Activated CD4-positive, alpha-beta T cell treated with anti-CD3 and anti-CD28 coated beads, Interleukin-2, amount 50 U/mL, for 48 hours (primary cell): ENCODE measurements at places on chromosomes 5 and 9.

GRCh38 chr5:151805414-151806223 is 33.9 kb downstream of the G3BP1 start:
- DNase-seq: no peak

- DNase-seq: peak; percentile 66
Measured at GRCh38 chr9:108885643-108886348, 23.7 kb downstream of the ACTL7A start.

GRCh38 chr9:123372766-123373446 is 16.9 kb downstream of the CRB2 start:
- DNase-seq: no peak

- no peak for DNase-seq
Measured at GRCh38 chr9:35844628-35845270, 15.7 kb downstream of the TMEM8B start.

- DNase-seq: no peak
Measured at GRCh38 chr9:86408121-86408520, 53.9 kb upstream of the TUT7 start.

DNA sequence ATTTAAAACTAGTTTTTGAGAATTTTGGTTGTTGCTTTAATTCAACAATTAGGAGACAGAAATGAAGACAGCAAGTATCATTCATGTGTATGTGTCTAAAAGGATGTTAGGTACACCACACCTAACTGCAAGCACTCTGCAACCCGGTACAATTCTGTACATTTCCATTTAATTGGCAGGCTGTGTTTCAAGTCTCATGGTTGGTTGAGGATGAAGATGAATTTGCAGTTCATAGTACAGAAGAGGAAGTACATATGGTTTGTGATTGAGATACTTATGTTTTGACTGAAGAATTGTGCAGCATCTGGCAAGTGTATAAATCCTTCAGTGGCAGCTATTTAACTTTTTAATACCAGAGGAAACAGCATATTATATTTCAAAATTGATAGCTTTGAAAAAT is 628.7 kb upstream of the ZNF608 start:
- no peak for DNase-seq

GRCh38 chr5:150024346-150024984 is 23.9 kb downstream of the HMGXB3 start:
- DNase-seq: no peak

- no peak for DNase-seq
Measured at GRCh38 chr9:137218754-137219271, 3.2 kb downstream of the RNF208 start.

DNA sequence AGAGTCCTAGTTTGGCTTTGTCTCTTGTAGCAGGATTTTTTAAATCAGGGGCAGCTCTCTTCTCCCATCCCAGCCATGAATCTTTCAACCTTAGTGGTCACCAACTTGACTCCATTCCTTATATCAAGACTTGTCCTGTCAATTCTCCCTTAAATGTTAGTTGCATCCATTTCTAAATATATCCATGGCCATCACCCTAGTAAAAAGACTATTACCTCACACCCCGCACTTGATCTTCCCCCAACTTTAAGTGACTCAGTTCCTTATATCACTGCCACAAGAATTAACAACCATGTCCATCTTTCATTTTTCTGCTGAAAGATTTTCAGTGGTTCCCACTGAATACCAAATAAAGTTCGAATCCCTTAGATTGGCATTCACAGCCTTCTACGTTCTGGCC is 67.0 kb downstream of the STX17 start:
- DNase-seq: no peak

DNA sequence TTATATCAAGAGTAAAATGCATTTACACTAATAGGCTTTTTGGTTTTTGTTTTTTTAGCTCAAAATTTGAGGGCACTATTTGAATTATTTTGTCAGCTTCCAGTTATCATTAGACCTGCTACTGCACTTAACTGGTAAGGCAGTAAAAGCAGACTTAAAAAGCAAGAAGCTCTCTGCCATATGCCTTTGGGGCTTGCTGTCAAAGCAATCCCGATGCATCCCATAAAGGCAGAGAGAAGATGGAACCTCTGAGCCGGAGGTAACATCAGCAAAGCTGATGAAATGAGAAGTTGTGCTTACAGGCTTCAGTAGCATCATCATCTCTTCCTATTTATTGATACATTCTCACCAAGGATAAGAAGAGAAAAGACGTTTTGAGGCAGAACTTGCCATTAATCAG is 1414.3 kb upstream of the CDH6 start:
- no peak for DNase-seq

- peak; percentile 30 for DNase-seq
Measured at GRCh38 chr9:99056886-99057664, 47.8 kb upstream of the TGFBR1 start.

DNA sequence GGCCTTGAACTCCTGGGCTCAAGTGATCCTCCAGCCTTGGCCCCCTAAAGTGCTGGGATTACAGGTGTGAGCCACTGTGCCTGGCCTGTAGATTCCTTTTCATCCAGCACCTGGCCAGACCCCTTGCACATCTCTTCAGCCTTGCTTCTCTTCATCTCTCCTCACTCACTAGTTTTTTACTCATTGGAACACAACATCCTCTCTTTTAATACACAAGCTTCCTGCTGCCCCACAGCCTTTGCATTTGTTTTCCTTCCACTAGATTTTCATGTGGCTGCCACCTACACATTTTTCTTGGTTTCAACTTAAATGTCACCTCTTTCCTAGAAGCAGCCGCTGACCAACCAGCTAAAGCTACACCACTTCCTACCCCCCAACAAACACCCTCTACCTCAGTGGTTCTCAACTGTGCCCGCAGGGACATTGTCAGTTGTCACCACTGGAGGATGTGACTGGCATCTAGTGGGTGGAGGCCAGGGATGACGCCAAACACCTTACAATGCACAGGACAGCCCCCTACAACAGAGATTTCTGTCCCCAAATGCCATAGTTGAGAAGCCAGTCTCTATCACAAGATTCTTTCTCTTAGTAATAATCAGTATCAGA is 33.7 kb downstream of the HAVCR1 start:
- DNase-seq: peak; percentile 78

DNA sequence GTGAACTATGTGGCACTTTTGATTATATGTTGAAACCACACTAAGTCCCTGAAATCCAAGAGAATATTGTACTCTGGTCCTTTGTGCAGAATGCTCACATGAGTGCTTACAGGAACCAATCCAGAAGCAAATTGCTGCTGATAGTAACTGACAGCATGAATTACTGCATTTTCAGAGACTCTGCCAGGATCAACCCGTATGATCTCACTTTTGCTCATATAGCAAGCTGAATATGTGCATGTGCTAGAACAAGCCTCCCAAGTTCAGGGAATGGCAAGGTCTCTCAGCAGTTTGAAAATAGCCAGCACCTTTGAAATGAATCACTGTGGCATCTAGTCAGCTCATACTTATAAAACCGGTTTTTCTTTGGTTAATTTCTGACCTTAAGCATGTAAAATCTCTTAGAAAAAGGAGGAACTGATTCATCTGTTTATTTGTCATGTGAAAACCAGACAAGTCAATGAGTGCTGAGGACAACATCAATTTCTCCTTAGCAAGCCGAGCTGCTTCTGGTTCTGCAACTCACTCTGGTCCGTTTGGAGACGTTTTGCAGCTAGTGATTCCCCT is 215.7 kb upstream of the ELL2 start:
- no peak for DNase-seq

- no peak for DNase-seq
Measured at GRCh38 chr9:69818750-69819345, 1.8 kb upstream of the CFAP95 start.

DNA sequence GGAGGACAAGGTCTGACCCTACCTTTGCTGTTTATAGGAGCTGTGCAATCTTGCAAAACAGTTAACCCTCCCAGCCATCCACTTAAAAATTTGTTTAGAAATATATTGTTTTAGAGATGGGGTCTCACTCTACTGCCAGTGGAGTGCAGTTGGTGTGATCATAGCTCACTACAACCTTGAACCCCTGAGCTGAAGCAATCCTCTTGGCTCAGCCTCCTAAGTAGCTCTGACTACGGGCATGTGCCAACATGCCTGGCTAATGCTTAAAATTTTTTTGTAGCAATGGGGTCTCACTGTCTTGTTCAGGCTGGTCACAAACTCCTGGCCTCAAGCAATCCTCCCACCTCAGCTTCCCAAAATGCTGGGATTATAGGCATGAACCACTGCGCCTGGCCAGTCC is 120.2 kb upstream of the PJA2 start:
- DNase-seq: no peak

- no peak for DNase-seq
Measured at GRCh38 chr5:103918668-103919367, 356.2 kb upstream of the NUDT12 start.

DNA sequence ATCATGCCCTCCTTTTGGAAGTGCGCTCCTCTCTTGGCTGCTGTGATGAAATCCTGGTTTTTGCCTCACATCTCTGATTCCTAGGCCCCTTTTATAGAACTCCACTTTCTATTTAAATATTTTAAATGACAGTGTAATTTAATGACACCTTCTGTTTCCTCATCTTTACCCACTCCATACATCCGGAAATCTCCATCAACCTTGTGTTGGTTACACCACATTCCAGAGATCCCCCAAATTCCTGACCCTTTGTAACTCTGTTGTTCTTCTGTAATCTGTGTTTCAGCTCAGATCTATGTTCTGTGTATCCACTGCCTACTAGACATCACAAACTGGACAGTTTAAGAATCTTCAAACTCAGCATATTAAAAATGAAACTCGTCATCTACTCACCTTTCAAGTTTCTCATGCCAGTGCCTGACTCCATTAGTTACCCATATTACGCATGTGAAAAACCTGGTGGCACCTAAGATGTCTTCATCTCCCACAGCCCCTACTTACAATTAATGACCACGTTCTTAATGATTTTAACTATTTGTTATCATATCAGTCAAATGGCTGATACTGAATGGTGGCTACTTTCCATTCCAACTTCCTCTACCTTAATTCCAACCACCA is 25.1 kb downstream of the PARP8 start:
- DNase-seq: no peak

DNA sequence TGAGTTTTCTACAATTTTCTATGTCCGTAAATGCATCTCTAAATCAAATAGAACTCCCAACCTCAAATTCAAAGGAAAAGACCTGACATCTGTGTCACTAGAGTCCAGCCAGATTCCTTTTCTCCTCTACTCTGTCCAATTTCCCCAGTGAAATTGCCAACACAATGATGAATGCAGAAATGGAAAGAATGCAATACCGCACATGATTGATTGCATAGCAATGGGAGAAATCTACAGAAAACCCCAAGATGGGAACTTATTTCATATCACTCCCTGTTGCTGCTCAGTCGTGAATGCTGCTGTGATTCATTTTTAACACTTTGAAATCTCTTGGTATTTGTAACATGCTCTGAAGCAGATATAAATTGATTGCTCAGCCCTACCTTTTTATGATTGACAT is 355.1 kb upstream of the TUSC1 start:
- no peak for DNase-seq

GRCh38 chr5:80672140-80672736 is 17.5 kb upstream of the DHFR start:
- peak; percentile 75 for DNase-seq

DNA sequence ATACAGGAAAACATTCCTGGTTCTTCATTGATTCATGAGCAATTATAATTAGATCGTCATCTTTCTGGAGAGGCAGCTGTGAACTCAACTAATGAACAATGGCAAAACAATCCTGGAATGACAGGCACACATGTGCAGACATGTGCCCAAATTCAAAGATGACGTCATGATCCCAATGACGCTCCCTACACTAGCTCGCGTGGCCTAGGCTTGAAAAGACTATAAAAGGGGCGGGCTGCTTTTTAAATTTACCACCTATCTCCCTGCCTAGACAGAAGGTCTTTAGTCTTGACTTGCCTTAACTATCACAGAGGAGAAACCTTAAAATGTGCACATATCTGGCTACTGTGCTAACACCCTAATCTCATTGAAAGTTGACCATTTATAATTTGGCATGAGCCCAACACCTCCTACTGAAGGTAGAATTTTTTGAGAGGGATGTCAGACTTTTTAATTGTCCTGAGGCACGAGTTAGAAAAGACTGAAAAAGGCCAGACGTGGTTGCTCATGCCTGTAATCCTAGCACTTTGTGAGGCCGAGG is 88.2 kb downstream of the PRRT1B start:
- no peak for DNase-seq

DNA sequence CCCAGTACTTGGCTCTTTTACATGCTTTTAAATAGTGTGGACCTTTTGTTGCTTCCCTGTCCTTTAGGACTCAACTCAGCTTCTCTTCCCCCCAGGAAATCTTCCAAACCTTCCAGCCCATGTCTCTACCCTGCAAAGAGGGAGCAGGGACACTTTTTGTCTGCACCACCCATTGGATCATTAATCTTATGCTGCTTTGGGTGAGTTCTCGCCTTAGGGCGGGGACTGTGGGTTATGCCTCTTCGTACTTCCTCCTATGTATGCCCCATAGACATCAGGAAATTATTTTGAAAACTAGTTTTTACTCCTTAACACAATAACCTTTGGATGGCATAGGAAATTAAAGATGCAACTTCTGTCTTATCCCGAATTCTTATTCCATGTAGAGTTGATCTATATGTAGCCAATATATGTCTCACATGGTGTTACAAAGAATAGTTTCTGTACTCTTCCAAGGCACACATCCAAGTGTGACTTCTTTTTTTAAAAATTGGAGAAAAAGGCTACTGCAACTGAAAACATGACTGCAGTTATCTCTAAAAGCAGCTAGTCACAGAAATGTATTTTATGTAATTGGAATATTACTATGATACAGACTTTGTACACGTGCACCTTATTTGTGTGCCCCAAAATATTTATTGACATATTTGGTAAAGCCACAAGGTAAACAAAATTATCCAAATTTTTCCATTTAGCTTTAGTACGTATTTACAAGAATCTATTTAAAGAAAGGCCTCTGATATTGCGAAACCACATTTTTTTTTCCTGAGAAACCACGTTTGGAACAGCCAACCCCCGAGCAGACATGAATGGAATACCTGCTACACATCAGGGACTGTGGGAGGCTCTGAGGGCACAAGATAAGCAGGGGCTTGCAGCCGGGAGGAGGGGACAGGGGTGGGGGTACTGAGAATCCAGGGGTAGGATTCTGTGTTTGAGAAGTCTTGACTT is 133.6 kb downstream of the WDR41 start:
- no peak for DNase-seq

- DNase-seq: no peak
Measured at GRCh38 chr9:28064241-28064815, 491.0 kb upstream of the C9orf72 start.

GRCh38 chr9:19379697-19380046 is 364 bp downstream of the RPS6 start:
- DNase-seq: no peak

- no peak for DNase-seq
Measured at GRCh38 chr5:14483504-14484157, 98.0 kb upstream of the OTULINL start.

GRCh38 chr9:131008563-131008908 is 438 bp upstream of the LAMC3 start:
- DNase-seq: no peak

DNA sequence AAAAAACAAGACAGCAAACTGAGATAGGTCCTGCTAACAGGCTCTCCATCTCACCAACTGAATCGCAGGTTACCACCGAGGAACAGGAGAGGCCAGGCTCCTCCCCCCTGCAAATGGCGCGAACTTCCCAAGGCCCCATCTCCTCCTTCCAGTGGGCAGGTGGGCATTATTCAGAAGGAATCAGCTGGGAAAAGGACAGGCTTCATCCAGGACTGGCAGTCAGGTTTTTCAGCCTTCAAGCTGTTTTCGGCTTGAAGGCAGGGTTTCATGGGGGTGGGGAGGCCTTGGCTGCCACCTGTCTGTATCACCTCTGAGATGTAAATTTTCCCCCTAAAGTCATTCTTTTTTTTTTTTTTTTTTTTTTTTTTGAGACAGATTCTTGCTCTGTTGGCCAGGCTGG is 79.4 kb downstream of the SFXN1 start:
- no peak for DNase-seq
